ENCODE measurements at places on chromosomes 3 and 15.

GRCh38 chr3:52790337-52790736 lies 4.3 kb upstream of the ITIH3 start:
- DNase-seq = no peak

DNA sequence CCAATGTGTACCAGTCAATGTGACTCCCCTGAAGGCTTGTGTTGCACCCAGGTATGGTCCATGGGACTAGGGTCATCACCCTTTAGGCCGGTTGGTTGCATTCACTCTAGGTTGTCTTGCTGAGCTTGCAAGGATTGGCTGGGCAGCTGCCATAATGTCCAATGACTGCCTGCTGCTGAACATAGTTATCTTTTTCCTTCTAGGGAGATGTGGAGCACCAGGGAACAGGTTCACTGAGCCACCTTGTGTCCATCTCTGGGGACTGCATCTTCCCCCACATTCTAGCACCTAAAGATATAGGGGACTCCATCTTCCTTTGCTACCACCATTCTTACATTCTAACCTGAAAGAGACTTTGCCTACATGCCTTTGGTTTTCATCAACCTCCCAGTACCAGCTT lies 580.4 kb upstream of the TBL1XR1 start:
- DNase-seq = no peak

GRCh38 chr15:63943829-63944680 lies 102.2 kb downstream of the DAPK2 start:
- DNase-seq = no peak

GRCh38 chr3:148513096-148513543 lies 184.6 kb upstream of the AGTR1 start:
- DNase-seq = no peak

GRCh38 chr15:57607570-57608000 lies 15.9 kb downstream of the MYZAP start:
- no peak for DNase-seq

DNA sequence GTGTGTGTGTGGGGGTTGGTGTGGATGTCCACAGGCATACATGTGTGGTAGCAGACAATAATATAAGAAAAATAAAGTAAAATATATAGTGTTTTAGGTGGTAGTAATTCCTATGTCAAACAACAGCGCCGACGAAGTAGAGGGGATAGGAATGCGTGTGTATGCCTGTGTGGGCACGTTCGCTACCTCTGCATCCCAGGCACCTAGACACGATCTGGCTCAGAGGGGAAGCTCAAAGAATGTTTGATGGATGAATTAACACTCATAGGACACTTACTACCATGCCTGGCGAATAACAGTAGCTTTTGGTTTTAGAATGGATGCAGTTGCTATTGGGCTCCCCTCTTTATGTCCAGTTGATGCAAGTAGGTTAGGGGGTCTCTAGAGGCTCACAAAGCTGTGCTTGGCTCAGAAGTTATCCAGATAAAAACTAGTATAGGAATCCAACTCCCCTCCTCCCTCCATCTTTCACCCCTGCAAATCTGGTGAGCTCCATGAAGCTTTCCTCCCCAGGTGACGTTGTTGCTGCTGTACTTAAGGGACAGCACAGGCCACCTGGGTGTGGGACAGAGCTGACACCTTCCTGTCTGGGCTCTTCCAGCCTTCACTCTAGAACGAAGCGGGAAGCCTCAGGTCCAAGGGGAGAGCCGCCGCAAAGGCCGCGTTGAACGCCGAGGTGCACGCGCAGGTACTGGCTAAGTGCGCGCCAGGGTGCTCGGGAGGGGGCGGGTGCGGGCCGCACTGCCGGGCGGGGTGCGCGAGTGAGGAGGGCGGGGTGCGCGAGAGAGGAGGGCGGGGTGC lies 192.6 kb upstream of the LYSMD4 start:
- DNase-seq = peak; percentile 71

DNA sequence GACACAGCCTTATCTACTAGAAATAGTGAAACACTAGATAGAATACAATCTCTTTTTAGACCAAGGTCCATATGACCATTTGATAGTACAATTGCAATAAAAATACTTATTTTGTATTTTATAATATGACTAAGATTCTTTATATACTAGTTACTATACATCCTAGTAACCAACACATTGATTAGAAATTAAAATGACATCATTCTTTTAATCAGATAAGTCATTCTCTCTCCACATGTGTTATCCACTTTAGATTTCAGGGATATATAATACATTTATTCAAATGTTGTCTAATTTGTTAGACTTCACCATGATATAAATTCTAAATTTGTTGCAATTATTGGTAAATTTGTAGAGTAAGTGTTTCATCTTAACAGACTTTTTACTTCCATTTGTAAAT lies 276.2 kb upstream of the DPH6 start:
- no peak for DNase-seq

DNA sequence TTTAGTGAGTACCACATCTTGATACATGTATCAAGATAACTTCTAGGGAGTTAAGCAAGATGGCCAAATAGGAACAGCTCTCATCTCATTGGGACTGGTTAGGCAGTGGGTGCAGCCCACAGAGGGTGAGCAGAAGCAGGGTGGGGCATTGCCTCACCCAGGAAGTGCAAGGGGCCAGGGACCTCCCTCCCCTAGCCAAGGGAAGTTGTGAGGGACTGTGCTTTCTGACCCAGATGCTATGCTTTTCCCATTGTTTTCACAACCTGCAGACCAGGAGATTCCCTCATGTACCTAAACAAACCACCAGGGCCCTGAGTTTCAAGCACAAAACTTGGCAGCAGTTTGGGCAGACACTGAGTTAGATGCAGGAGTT lies 665.0 kb upstream of the CBLB start:
- no peak for DNase-seq

- DNase-seq = no peak
Observed at GRCh38 chr3:189641776-189642175, 10.6 kb downstream of the TP63 start.

- DNase-seq = no peak
Observed at GRCh38 chr3:20097015-20097414, 56.8 kb downstream of the KAT2B start.

- peak; percentile 85 for DNase-seq
Observed at GRCh38 chr3:136194409-136195257, 1.5 kb downstream of the MSL2 start.

DNA sequence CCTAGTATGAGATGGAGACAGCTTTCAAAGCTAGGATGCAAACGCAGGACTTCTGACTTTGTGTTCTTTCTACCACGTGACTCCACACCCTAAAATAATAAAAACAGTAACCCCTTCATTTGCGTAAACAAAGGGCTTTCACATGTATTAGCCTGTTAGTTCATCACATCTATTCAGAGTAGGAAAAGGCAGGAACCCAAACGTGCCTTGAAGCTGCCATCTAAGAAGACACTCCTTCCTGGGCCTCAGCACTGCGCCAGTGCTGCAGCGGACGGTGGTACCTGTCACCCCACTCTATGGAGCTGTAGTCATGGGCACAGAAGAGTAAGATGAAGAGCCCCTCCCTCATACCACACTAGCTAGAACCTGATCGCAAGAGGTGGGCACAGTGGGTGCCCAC lies 34.3 kb downstream of the PLD1 start:
- DNase-seq = no peak

DNA sequence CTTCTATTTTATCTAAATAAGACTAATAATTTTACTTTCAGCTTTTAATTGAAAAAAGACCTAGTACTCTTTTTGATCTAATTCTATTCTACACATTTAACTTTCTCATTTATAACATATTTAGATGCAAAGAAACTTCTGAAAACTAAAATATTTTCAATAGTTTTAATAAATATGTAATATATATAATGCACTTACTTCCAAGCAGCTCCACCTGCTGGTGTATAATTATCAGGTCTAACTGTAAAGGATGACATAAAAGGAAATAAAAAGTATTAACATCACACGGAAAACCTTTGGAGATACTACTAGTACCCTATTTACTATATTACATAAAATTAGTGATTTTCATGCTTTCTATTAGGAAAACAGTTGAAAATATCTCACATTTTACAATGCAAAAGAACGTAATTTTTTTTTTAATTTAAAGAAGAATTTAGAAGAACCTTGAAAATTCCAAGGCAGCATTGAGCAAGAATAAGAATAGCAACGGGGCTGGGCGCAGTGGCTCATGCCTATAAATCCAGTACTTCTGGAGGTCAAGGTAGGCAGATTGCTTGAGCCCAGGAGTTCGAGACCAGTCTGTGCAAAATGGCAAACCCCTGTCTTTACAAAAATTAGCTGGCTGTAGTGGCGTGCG lies 10.2 kb downstream of the PLSCR5 start:
- DNase-seq = no peak

- DNase-seq = no peak
Observed at GRCh38 chr3:13514639-13515435, 34.1 kb upstream of the FBLN2 start.

- no peak for DNase-seq
Observed at GRCh38 chr3:115790759-115791158, 167.4 kb downstream of the GAP43 start.

GRCh38 chr3:11452312-11452711 lies 180.1 kb downstream of the ATG7 start:
- no peak for DNase-seq
